ENCODE measurements at places on chromosomes 1 and 21. TPM values are rescaled to one million over a fixed set of nuclear protein-coding genes. Genes with fewer than 3 reads are reported as not detected.

The CBS gene
- polyA plus RNA-seq: 2.6 TPM

The BLACAT1 gene
- polyA plus RNA-seq: not detected

The CFAP141 gene
- not detected for polyA plus RNA-seq

The CHIA gene
- polyA plus RNA-seq: not detected

The RPE65 gene
- polyA plus RNA-seq: not detected

The OXCT2 gene
- not detected for polyA plus RNA-seq

The MEGF6 gene
- not detected for polyA plus RNA-seq

The GUCA2B gene
- not detected for polyA plus RNA-seq

The LCE1A gene
- polyA plus RNA-seq: not detected

The AGO1 gene
- polyA plus RNA-seq: 1.1 TPM

The RGS8 gene
- polyA plus RNA-seq: 310 TPM

The JAM2 gene
- 10.5 TPM for polyA plus RNA-seq

The GNG4 gene
- 42.4 TPM for polyA plus RNA-seq

The NR1I3 gene
- 1.4 TPM for polyA plus RNA-seq

The CD160 gene
- 1.9 TPM for polyA plus RNA-seq

The KCNK1 gene
- 186 TPM for polyA plus RNA-seq

The TMEM200B gene
- polyA plus RNA-seq: 25.8 TPM

The ADORA1 gene
- 1.4 TPM for polyA plus RNA-seq

The PCSK9 gene
- polyA plus RNA-seq: 4.3 TPM

The IFI44 gene
- polyA plus RNA-seq: 4.2 TPM

The UBR4 gene
- 107 TPM for polyA plus RNA-seq

The CRYBG2 gene
- not detected for polyA plus RNA-seq

The FAM177B gene
- polyA plus RNA-seq: 1.0 TPM

The NUP210L gene
- polyA plus RNA-seq: 0.27 TPM

The C1QC gene
- polyA plus RNA-seq: 0.56 TPM

The NLRP3 gene
- 12.5 TPM for polyA plus RNA-seq

The KCNJ9 gene
- 12.2 TPM for polyA plus RNA-seq

The GJA8 gene
- polyA plus RNA-seq: not detected

The LYPLAL1 gene
- polyA plus RNA-seq: 168 TPM

The ZFP69B gene
- 0.78 TPM for polyA plus RNA-seq

Measured in Purkinje cell (primary cell).